ENCODE measurements at places on chromosomes 12 and 14.

DNA sequence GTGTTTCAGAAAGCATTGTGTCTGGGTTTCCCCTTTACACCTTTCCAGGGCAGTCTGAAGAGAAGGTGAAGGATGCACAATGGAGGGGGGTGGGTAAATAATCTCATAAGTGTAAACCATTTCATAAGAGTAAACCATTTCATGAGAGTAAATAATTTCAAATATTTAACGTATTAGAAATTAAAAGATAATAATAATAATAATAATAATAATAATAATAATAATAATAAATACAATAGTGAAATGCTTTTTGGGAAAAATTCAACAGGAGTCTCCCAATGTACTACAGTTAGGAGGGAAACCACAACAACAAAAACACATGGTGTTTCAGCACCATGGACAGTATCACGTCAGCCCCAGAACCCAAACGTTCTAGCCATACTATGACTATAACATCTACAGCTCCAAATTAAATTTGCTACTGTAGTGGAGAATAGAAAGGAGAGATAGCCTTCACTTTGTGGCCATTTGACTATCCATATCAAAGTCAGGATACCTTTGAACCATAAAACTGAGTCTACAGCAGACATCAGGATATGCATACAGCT, 691.8 kb downstream of the BCL11B start:
- DNase-seq = no peak

GRCh38 chr14:24038686-24039085, 13.1 kb upstream of the CARMIL3 start:
- no peak for DNase-seq

- DNase-seq = no peak
Measured at GRCh38 chr14:87615822-87616679, 376.9 kb downstream of the GALC start.

DNA sequence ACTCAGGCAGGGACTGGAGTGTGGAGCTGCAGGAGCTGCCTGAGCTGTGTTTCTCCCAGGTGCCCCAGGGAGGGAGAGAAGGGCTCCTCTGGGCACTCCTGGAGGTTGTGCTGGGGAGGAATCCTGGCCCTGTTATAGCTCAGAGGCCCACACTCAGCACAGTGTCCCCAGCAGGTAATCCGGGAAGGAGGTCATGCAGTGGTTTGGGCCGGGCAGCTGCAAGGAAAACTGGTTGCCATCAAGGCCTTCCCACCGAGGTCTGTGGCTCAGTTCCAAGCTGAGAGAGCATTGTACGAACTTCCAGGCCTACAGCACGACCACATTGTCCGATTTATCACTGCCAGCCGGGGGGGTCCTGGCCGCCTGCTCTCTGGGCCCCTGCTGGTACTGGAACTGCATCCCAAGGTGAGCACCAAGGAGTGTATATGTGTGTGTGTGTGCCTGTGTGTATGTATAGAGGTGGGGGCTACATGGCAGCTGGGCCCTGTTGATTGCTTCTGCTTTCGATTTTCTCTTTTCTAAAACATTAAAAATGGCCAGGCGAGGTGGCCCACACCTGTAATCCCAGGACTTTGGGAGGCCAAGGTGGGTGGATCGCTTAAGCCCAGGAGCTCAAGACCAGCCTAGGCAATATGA, 2.0 kb downstream of the AMHR2 start:
- no peak for DNase-seq

- DNase-seq = no peak
Measured at GRCh38 chr12:56954958-56955355, 2.5 kb downstream of the RDH16 start.

DNA sequence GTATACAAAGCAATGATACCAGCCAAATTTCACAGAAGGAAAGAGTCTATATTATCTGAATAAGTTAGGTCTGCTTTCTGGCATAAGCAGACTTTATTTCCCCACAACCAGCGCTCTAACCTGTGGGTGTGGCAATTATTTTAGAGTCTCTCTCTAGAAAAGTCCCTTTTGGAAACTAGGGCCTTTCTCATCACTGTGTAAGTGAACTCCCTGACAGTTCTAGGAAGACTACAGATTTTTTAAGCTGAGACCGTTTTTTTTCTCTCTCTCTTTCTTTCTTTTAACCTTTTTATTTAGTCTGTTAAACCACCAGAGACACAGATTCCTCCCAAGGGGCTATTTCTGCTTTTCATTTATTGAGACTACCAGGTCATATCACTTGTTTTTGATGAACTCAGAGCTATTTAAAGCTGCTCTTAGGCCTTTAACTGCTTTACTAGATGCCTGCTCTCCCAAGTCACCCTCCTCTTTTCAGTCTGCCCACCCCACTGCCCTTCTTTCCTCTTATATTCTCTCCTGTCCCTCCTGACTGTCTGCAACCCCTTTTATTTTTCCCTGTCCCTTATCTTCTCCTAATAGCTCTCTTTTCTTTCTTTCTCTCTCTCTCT, 69.2 kb upstream of the ARHGAP5 start:
- DNase-seq = no peak

DNA sequence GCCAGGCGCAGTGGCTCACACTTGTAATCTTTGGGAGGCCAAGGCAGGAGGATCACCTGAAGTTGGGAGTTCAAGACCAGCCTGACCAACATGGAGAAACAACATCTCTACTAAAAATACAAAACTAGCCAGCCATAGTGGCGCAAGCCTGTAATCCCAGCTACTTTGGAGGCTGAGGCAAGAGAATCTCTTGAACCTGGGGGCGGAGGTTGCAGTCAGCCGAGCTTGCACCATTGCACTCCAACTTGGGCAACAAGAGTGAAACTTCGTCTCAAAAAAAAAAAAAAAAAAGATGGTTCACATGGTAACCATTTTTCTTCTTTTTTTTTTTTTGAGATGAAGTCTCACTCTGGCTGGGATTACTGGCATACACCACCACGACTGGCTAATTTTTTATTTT, 35.3 kb downstream of the SLC2A14 start:
- DNase-seq = no peak

DNA sequence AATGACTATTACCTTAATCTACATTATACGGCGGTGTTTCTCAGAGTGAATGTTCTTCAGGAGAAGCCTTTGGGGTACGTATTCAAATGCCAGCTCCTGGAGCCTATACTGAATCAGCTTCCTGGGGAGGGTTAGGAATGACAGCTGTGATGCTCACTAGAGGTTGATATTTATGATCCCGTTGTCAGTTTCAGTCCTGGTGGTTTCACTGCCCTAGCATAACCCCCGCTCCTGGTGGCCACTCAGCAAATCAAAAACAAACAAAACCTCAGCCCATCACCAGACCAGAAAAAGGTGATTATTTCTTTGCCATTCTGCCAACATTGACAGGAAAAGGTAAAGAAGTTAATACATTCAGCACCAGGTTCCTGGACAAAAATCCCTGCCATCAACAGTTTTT, 136.5 kb upstream of the CRY1 start:
- DNase-seq = no peak

DNA sequence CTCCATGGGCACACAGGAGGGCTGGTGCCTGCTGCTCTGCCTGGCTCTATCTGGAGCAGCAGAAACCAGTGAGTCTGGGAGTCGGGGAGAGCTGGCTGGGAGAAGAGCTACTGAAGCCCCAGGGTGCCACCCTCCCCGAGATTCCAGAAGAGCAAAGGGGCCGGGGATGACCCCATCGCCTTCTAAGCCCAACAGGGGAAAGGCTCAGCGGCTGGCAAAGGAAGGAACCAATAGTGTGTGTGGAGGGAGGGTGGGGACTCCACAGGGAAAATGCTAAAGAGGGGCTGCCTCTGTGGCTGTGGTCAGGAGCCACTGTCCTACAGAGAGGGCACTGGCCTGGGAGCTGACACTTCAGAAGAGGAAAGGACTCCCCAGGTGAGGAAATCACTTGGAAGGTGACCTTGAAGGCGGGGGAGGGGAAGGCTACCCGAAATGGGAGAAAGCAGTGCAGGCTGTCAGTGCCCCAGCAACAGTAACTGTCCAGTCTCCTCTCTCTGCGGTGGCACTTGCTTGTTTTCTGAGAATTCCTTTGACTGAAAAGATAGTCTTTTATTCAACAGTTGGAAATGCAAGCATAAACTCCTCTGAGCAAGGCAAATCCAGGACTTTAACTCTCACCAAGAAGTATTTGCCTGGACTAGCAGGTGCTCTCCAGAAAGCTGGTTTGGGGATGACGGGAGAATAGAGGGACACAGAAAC, 552 bp downstream of the TAPBPL start:
- no peak for DNase-seq

GRCh38 chr14:85565862-85566296, 35.9 kb downstream of the FLRT2 start:
- DNase-seq = no peak

GRCh38 chr12:127526925-127527324, 740.0 kb upstream of the TMEM132C start:
- no peak for DNase-seq

- DNase-seq = peak; percentile 38
Measured at GRCh38 chr12:22443379-22444316, 100.7 kb downstream of the C2CD5 start.

DNA sequence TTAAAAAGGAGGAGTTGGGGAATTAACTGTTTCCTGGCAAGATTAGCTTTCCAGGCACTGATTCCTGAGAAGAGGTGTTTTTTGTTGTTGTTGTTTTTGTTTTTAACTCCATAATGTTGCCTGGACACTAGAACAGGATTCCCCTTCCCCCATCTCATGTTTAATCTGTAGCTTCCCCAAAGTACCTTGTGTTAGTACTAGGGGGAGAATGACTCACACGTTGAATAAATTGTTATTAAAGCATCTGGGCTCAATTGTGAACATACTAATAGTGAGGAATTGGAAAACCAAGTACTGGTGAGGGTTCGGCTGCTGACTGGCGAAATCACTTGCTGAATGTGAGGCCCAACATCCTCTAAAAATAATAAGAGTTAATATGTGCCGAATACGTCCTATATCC, 1.3 kb upstream of the GNG2 start:
- no peak for DNase-seq

GRCh38 chr14:90797451-90797850, 18.8 kb downstream of the TTC7B start:
- no peak for DNase-seq

GRCh38 chr14:68513838-68514607, 278.8 kb downstream of the ZFP36L1 start:
- no peak for DNase-seq

DNA sequence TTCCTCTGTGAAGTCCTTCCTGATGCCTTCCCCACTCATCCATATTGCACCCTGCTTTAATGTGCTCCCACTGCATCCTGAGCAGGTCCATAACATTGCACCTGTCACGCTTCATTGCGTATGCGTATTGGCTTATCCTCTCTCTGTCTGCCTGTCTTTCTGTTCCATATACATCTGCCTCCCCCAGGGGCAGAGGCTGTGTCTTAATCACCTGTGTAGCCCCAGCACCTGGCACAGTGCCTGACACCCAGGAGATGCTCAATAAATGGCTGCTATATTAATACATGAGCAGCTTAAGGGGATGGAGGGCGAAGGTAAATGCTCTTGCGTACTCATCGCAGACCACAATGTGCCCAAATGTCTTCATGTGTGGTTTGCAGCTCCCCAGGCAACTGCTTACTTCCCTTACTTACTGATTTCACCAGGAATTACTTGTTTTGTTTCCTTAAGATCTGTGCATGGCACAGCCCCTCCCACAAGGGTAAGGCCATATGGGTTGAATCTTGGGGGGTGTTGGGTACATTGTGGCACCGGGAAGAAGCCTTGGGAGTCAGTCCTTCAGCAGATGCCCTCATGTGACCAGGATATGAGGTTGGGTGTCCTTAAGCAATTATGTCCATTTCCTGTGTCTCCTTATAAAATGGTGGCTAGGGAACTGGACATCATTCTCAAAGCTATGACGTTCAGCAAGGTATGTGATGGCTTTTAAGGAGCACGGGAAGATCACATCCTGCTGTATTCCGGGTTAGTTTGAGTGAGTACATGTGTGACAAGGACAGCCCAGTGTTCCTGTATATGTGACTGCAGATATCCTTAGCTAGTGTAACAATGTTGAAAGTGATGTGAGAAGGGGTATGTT, 848 bp upstream of the CPNE6 start:
- no peak for DNase-seq

DNA sequence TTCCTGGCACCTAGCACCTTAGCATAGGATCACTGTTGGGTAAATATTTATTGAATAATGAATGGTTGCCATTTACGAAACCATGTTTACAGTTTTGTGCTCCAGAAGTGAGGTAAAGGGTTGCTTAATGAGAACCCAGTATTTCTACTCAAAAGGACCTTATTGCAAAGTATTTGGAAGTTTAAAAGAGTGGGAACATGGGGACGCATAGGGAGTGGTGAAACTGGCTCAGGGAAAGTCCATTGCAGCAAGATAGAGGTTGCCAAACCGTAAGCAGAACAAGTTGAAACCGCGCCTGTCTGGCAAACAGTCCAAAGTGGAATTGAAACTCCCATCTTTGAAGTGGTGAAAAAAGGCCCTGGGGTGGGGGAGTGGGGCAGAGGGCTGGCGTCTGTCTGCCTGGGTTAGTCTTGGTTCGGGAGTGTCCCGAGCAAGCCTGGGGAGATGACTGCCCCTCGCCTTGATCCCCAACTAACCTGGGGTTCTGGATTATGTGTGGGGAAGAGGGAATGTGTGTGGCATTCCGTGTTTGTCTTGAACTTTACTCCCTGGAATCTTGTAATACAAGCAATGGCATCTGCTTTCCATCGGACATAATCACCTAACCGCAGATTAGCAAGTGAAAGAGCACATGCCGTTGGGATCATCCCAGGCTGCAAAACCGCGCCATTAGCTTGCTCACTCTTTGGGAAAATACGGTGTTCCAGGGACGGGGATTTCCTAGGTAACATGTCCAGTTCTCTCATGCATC, 7.2 kb downstream of the ALDH2 start:
- DNase-seq = no peak

DNA sequence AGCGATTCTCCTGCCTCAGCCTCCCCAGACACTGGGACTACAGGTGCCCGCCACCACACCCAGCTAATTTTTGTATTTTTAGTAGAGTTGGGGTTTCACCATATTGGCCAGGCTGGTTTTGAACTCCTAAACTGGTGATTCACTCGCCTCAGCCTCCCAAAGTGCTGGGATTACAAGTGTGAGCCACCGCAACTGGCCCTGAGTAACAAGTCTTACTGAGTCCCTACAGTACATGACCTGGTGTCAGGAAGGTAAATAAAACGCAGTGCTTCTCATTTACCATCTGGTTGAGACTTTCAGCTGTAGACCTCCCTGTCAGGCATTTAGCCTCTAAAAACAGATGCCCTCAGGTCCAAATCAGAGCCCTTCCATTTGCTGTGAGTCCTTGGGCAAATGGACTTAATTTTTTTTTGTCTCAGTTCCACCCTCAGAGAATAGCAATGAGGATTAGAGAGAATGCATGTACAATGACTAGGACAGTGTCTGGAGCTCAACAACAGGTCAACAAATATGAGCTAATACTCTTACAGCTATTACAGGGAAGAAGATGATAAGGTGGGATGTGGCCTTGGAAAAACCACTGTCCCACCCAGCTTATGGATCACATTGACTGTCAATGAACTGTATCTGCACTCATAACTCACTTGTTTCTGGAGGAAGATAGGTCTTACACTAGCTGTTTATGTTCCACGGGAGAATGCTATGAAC, 70.5 kb downstream of the PHLDA1 start:
- no peak for DNase-seq
